ENCODE measurements at places on chromosomes 1 and 21.

- DNase-seq, result no peak
These were observed 1.7 kb upstream of the SFN start for GRCh38 chr1:26861286-26861701.

DNA sequence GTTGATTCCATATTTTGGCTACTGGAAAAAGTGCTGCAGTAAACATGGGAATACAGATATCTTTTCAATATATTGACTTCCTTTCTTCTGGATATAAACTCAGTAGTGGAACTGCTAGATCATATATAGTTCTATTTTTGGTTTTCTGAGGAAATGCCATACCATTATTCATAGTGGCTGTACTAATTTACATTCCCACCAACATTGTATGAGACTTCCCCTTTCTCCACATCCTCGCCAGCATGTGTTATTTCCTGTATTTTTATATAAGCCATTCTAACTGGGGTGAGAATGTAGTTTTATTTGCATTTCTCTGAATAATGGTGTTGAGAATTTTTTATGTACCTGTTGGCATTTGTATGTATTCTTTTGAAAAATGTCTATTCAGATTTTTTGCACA is 385.2 kb downstream of the NUF2 start:
- DNase-seq, result no peak

- DNase-seq, result no peak
These were observed 15.0 kb downstream of the SMYD2 start for GRCh38 chr1:214295934-214296333.

- no peak for DNase-seq
These were observed 201.8 kb downstream of the SIPA1L2 start for GRCh38 chr1:232428036-232428645.

- DNase-seq, result no peak
These were observed 24.8 kb upstream of the SLC22A15 start for GRCh38 chr1:115951560-115951959.

DNA sequence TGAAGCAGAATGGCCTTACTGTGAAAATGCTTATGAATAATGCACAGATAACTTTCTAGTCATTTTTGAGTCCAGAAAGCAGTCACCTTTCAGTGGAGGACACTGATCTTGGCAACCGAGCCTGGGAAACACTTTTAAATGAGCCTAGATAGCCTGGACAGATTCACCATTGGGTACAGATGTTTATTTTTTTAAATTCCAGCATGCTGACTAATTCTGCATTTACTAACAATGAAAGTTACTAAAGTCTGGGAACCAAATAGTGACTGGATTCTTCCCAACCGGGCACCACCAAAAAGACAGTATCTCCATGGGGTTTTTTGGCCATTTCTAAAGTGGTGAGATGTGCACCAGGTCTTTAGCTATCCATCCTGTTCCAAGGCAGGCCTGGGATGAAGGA is 3.3 kb upstream of the FMOD start:
- no peak for DNase-seq
